ENCODE measurements at places on chromosomes 5 and 9.
A peak's percentile ranks its signal among the peaks of the same experiment; 100 is the strongest.

DNA sequence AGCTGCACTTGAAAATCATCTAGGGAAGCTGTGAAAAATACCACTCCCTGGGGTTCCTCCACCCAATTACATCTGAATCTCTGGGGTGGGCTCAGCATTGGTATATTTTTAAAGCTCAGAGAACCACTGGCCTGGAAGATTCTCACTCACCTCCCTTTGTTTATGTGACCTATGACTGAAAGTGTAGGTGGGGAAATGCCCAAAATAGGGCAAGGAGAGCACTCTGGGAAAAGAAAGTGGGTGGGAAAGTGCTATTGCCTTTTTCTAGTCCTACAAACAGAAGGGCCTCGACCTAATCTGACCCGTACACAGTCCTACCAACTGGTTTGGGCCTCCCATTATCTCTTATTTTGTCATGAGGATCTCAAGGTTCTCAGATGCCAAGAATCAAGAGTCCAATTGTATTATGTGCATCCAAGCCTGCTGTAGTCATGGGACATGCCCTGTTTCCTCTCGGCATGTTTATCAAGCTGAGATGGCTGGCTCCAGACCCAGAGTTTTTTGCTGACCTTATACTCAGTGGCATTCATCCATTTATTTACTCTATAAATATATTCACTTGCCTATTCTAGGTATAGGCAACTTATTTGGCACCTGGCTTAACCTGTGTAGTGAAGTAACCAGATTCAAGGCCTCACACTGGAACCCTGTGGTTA, 483.7 kb downstream of the ENC1 start:
- DNase-seq: no peak

DNA sequence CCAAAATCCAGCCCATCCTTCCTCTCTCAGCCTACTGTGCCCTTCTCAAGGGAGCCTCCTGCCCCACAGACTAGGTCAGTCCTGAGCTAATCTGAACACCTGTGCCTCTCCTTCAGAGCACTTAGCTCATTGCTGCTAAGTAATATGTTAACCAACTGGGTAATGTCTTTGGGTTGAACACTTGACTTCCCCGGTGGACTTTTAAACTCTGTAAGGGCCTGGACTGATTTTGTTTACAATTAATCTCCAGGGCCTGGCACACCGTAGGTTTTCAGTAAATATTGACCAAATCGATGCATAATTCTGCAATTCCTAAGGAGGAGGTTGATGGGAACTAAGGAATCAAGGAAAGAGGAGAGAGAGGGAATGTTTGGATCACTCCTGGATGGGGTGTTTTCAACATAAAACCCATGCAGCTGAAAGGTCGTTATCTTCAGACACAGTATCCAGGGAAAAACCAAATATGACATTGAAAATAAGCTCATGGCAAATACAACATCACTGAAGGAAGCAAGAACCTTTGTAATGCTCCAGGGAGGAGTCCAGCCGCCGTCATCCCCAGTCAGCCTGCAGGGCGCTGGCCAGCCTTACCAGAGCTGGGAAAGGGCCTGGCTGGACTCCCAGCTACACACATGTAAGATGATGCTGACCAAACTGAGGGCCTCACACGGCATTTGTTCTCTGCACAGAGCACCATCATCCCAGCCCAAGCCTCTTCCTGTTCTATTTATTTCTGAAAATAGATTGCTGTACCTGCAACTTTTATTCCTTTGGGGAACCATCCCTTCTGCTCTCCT, 166.3 kb downstream of the C5orf15 start:
- no peak for DNase-seq

GRCh38 chr5:117425163-117425562, 850.5 kb upstream of the SEMA6A start:
- DNase-seq: no peak

GRCh38 chr9:23608456-23608855, 217.6 kb downstream of the ELAVL2 start:
- no peak for DNase-seq

GRCh38 chr5:53071738-53072137, 37.8 kb downstream of the MOCS2 start:
- DNase-seq: no peak

DNA sequence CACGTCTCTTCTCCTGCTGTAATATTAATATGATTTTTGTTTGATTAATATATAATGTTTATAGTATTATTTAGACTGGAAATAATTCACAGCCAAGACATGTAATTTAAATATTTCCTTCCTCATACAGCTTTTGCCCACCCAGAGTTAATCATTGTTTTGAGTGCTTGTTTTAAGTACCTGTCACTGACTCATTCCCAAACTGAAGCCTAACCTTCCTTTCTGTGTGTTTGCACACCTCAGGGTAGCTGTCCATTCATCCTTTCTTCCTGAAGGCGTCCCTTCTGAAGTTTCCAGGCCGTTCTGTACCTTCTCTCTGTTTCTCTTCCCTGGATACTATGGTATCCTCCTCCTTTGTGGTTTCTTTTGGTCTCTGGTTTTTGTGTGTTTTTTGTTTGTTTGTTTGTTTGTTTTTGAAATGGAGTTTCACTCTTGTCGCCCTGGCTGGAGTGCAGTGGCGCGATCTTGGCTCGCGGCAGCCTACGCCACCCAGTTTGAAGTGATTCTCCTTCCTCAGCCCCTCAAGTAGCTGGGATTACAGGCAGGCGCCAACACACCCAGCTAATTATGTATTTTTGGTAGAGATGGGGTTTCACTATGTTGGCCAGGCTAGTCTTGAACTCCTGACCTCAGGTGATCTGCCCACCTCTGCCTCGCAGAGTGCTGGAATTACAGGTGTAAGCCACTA, 312.4 kb downstream of the DOCK8 start:
- no peak for DNase-seq

DNA sequence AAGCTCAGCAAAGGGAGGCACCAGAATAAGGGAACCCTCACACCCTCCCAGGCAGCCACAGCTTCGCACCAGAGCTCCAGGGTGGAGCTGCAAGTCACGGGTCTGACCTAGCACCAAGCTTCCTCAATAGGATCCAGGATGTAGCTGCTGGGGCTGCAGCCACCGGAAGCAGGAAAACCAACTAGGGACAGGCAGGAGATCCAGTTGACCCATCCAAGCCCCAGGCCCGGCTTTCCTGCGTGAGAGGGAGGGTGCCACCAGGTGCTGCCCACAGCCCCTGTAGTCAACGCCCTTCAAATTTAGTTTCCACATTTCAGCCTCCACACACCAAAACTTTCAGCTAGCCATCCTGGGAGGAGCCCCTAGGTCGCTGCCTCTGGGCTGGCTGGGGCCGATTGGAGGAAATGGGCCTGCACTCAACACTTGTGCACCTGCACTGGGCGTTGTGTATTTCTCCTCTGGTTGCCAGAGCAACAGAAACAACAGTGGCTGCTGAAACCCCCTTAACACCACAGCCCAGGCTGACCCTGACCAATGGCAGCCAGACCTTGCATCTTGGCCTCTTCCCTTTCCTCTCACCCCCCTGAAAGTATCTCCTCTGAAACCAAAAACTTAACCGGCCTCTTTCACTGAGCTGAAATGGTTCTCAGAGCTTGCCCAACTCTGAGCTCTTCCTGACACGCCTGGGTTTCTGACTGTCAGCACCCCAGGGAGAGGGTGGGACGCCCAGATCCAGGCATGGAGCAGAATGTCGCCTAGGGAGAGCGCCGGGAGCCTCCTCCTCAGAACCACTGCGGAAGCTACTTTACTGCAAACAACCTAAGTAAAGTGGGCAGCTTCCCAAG, 226.5 kb upstream of the MAP3K1 start:
- DNase-seq: peak; percentile 29

DNA sequence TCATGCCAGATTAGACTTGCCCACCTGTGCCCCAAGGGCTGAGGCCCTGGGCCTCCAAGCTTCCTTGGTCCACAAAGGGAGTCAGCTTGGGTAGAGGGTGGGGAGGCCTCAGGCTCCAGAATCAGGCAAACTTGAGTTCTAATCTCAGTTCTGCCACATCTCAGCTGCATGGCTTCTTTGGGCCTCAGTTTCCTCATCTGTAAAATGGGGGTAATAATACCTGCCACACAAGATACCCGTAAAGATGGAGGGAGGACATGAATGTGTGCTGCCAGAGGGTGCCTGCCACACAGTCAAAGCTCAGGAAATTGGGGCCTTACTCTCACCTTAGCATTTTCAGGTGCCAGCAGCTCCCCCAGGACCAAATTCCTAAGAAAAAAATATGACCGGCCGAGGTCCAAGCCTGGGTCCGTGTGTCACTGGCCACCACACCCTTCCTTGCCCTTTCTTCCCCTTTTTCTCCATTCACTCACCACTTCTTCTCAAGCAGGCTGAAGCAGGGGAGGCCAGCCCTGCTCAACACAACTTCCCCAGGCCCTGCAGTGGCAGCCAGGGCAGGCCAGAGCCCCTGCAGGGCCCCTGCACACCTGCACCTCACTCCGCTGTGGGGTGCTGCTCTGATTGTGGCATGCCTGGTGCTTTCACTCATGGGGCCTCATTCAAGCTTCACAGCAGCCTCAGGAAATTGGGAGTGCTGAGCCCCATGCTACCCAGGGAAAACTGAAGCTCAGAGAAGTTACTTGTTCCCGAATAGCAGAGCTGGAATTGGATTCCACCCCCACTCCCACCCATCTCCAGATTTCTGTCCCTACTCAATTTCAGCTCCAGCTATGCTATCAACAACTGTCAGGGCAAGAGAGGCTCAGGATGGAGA, 3.9 kb downstream of the RGS14 start:
- no peak for DNase-seq

DNA sequence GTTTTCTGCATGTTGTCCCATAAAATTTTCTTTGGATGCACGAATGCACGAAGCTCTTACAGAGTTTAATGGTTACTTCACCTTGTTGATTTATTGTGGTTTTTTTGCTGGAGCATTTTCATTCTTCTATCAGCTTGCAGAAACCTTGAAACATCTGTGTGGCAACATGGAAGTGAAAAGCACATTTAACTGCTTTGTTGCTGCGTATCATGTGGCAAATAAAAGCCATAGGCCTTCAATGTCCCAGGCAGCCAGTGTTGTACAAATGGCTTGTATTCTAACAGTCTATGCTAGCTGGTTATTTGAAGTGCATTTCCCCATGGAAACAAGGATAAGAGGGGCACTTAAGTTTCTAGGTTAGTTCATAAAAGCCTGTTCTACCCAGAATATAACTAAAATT, 42.5 kb upstream of the RASGRF2 start:
- DNase-seq: no peak

DNA sequence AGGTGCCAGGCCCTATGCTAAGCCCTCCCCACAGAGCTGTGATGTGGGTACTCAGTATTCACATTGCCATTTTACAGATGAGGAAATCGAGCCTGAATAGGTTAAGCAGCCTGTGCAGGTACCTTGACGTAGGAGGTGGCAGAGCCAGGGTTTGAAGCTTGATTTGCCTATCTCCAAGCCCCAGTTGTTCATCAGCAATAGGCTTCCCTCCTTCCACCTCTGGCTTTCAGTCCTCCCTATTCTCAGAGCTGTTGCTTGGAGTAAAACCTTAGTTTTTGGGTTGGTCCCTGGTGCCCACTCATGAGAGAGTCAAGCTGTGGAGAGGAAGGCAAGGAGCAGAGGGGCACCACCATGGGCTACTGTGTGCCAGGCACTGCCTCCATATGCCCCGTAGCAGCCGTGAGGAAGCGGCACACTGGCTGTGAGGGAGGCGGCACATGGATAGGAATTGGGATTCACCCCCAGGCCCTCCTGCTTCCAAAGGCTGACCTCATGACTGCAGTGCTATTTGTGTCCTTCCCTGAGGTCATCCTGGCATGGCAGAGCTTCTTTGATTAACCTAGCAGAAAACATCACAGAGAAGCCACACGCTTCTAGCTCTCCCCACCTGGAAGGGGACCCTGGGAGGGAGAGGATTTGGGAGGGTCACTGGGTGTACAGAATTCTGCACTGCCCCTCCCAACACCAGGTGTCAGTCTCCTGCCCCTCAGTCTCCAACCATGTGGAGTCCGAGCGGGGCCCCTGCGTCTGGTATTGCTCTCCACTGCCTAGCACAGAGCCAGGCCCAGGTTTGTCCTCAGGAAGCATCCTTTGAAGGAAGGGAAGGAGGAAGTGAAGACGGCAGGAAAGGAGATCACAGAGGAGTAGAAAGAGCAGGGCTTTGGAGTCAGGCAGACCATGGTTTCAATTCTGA, 109.8 kb downstream of the RGS3 start:
- no peak for DNase-seq

- DNase-seq: no peak
These were observed 11.3 kb downstream of the ZNF618 start for GRCh38 chr9:113887436-113887835.

GRCh38 chr9:33273972-33274328, 9.1 kb downstream of the CHMP5 start:
- no peak for DNase-seq

DNA sequence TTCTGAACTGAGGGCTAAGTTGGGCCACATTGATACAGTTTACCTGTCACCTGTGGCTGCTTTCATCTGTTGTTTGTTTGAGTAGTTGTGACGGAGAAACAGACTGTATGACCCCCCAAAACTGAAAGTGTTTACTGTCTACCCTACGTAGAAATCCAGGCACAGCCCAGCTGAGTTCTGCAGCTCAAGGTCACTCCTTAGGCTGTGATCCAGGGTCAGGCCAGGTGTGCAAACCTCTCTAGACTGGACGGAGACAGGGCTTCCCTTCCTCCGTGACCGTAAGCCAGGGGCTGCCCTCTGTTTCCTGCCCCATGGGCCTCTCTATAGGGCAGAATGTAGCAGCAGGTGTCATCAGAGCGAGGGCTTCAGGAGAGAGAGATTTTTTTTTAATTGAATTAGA, 207.9 kb upstream of the OTULINL start:
- DNase-seq: no peak

DNA sequence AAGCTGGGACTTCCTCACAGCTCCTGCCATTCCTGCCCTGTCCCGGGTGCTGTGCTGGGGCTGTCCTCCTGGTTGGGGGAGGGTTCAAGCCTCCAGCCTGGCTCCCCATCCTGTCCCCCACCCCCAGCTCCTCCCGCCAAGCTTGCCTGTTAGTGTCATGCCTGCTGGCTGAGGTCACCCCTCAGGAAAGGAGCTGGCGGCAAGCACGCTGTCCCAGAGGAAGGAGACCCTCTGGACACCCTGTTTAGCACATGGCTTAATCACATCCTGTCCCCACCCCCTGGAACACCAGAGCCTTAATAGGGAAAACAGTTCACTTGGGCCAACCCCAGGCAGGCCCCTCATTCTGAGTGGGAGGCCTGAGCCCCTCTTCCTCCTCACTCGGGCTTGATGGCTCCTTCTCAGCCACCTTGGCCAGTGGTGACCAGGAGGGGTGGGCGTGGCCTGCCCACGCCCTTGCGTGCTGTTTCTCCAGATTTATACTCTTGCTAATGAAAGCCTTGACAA, 9.2 kb upstream of the PHYHD1 start:
- DNase-seq: no peak

- no peak for DNase-seq
These were observed 122.5 kb downstream of the TMEM174 start for GRCh38 chr5:73295447-73295846.

DNA sequence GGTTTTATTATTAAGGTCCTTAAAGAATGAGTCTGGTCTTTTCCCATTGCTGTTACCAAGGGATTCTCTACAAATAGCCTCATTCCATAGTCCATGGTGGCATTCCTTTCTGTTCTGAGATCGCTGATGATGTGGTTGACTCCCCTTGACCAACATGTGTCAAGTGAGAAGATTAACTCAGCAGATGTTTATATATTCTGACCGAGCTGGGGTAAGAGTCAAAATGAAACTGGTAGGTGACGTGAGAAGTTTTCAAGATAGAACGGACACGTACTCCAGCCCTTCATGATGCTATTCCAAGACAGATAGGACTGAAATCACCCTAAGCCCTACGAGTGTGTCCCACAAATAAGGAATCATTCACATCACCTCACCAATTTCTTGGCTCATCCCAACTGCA, 155.5 kb upstream of the WWC1 start:
- DNase-seq: no peak
